ENCODE measurements at places on chromosomes 1 and 21. TPM values are rescaled to one million over a fixed set of nuclear protein-coding genes. Genes with fewer than 3 reads are reported as not detected.

The ITLN2 gene
- 7.6 TPM for polyA plus RNA-seq

The TOMM40L gene
- 10.4 TPM for polyA plus RNA-seq

The SAMSN1 gene
- 1.3 TPM for polyA plus RNA-seq

The OR2T33 gene
- polyA plus RNA-seq: not detected

The KDM5B gene
- polyA plus RNA-seq: 19.6 TPM

The DYNLT5 gene
- polyA plus RNA-seq: 0.48 TPM

The USH2A gene
- polyA plus RNA-seq: 0.01 TPM

Data from ovary (tissue), 10 donors.